ENCODE measurements at places on chromosomes 7 and 10. TPM values are rescaled to one million over a fixed set of nuclear protein-coding genes. Genes with fewer than 3 reads are reported as not detected.

GRCh38 chr10:43197834-43198681, 59.8 kb downstream of the CSGALNACT2 start:
- DNase-seq = peak; percentile 33

DNA sequence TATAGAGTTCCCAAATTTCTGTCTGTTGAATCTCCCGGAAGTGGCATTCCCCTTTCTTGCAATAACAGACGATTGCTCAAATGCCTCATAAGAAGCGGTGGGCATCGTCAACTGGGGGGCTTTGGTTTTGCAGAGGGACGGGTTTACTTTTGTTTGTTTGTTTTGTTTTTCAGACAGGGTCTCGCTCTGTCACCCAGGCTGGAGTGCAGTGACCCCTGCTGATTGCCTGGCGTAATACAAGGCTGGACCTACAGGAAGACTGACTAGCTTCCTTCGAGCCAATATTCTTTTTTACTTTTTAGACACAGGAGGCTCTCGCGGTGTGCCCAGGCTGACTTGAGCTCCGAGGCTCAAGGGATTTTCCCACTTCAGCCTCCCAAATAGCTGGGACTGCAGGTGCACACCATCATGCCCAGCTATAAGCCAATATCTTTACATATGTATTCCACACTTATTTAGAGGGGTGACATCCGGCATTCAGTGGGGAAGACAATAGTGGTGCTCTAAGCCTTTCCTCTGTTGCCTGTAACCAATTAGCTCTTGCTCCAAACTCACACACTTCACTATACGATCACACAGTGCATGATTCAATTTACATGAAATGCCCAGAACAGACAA, 58.1 kb downstream of the FHIP2A start:
- no peak for DNase-seq

- DNase-seq = no peak
Observed at GRCh38 chr7:88104732-88105131, 115.1 kb downstream of the SRI start.

DNA sequence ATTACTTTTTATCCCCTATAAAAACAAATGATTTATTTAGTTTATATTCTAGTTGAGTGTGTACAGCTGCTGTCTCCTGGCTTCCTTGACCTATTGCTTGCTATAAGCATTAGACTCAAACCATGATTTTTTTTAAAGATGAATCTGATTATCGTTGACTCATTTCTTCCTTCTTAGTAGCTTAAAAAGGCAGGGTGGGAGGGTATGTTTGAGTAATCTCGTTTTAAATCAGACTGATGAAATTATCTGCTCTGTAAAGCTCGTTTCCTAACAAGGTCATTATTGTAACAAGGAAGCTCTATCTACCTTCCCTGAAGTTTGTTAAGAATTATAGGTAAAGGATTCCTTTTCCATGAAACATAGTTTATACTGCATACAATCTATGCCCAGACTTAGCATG, 276.3 kb upstream of the KCND2 start:
- no peak for DNase-seq

DNA sequence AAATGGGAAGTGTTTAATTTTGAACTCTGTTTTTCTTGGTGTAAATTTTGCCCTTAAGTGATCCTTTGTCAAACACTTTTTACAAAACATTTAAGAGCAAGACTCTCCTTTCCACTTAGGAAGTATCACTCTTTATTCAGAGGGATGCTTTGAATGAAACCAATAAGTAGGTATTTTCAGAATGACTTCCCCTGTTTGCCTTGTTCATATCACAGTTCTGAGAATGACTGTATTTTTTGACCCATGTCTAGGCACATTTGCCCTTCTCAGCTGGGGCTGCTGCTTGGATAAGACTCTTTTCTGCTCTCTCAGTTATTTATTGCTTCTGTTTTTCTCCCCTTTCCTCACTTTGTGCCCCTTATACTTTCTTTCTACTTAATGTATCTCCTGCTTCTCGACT, 98.2 kb downstream of the CCNY start:
- no peak for DNase-seq

- no peak for DNase-seq
Observed at GRCh38 chr7:155922067-155922816, 110.0 kb upstream of the SHH start.

DNA sequence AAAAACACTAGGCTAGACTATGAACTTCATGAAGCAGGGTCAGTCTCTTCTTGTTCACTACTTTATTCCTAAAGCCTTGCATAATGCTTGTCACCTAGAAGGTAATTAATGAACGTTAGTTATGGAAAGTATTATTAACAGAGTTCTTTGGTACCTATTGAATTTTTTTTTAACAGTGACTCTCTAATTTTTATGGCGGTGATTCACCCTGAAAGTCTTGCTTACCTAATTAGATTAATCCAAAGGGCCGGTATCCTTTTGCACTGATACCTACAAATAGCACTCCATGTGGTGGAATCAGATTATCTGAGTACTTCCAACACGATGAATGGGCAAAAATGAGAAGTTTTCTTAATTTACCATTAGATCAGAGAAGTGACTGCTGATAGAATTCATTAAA, 31.7 kb downstream of the STAM start:
- DNase-seq = no peak

Gene UCMA
- total RNA-seq = not detected

Gene IFIT1B
- total RNA-seq = not detected
